Stimulated activated CD4-positive, alpha-beta T cell treated with anti-CD3 and anti-CD28 coated beads, Interleukin-1b, Interleukin-23, amount 100 ng/mL, for 4 hours (primary cell): ENCODE measurements at places on chromosomes 7 and 10.

DNA sequence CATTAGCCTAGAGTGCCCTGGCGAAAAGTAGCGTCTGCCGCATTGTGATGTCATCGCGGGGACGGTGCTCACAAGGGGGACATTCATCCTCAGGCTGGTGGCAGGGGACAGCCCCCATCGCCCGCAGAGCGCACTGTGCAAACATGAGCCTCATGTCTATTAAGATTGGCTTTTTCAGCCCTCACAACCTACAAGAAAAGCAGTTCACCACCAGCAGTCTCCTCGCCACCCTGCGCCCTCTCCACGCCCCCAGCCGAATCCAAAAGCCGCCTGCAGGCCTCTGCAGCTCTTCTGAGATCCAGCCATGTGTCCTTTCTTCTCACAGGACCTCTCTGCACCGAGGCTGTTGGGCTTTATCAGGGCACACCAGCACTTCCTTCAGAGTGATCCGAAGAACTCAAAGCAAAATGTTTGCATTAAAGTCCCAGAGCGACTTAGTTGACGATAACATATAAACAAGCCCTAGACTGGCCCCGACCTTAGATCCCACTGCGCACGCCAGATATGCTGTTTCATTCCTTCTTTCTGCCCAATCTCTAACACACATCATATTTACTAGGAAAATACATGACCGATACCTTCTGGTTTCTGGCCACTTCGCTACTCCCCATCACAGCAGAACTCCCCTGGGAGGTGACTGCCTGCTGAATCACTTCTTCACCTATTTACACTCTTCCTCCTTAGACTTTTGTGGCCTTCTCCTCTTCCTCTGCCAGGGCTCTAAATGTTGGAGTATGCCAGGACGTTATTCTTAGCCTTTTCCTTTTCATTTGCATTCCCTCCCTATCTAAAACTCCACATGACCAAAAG is 206.0 kb upstream of the SH2B2 start:
- DNase-seq = no peak

GRCh38 chr10:62794306-62794705 is 10.2 kb upstream of the ADO start:
- no peak for DNase-seq

- no peak for DNase-seq
Observed at GRCh38 chr10:78375854-78376785, 342.5 kb downstream of the RPS24 start.

GRCh38 chr7:116230191-116231005 is 20.1 kb downstream of the TES start:
- DNase-seq = no peak

DNA sequence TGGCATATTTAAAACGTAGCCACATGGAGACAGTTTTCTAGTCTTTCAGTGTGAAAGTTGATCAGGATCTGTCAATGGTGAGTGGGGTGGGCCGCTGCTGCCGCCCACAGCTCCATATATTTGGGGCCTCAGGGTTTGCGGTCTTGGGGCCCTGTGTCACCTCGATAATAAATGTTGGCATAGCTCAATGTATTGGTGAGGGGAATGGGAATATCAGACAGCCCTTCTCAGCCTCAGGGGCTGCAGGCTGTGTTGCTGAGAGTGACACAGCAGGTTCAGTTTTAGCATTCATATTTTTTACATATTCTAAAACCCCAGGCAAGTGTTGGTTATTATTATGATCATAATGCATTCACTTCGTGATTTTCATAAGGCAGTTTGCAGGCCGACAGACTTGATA is 5.3 kb downstream of the CDH23 start:
- DNase-seq = no peak

DNA sequence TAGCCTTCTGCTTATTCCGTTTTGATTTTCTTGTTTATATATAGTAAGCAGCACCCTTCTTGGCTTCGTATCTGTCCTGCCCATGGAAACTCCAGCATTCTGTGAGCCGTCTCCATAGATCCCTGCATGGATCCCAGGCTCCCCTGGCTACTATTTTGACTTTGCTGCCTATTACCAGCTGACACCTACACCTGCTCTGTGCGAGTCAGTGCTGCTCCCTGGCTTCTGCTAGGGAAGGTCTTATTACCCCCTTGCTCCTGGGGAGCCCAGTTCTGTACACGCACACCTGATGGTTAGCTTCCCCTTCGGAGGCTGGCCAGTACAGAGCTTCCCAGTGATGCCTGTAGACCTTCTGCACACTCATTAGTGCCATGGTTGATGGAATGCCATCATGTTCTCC is 35.4 kb downstream of the NACAD start:
- DNase-seq = no peak

DNA sequence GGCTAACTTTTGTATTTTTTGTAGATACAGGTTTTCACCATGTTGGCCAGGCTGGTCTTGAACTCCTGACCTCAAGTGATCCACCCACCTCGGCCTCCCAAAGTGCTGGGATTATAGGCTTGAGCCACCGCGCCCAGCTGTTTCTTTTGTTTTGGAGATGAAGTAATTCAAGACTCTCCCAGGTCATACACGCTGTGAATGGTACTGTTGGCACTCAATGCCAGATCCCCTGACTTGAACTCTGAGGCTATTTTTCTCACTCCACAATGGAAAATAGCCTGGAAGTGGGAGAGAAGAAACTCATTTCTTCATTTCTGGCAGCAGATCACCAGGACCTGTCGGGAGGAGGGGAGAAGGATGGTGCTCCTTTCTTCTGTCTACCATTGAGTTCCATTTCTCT is 32.4 kb downstream of the BLVRA start:
- no peak for DNase-seq

DNA sequence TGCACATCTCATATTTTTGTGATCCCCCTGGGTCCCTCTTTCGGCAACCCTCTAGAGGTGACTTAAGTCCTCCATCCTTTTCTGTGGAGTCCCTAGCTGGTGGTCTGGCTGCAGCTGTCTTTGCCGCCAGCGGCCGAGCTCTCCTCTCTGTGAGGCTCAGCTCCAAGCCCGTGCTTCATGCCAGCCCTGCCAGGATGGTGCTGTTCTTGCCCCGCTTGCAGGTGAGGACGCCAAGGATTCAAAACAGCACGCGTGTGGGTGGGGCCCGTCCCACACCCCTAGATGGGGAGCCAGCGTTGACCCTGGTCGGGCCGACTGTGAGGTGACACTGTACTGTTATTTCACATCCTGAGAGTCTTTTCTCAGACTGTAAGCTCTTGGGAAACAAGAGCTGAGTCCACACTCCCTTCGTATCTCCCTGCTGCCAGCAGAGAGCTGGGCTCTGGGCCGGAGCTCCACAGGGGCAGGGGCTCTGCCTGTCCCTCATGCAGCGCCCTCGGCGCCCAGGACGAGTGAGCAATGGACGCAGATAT is 36.6 kb upstream of the GJD4 start:
- DNase-seq = no peak

DNA sequence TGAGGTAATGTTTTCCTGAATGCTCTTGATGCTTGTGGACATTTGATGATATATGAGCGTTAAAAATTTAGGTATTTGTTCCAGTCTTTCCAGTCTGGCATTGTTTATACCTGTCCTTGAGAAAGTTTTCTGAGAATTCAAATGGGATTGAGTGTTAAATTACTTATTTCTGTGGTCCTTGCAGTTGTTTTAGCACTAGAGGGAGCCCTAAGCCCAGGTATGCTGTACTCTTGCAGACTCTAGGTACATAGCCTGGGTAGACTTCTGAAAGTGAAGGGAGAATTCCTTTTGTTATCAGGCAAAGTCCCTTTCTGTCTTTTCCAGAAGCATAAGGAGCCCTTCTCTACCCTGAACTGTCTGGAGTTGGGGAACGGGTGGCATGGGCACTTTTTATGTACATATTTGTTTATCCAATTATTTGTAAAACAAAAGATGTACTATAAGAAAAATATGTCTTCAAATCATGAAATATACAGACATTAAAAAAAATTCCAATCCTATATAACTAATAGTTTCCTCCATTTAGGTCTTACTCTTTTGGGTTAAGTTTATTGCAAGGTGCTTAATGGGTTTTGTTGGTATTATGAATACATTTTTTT is 262.1 kb downstream of the ATRNL1 start:
- no peak for DNase-seq

DNA sequence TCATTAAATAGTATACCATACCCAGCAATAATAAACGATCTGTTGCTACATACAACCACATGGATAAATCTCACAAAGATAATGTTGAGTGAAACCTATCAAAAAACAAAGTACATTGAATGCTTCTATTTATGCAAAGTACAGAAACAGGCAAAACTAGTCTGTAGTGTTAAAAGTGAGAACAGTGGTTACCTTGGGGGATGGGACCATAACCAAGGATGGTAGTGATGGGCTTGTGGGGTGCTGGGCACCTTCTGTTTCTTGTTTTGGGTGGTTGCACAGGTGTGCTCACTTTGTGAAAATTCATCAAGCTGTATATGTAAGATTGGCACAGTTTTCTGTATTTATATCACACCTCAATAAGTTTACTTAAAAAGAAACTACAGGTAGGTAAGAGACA is 105.7 kb downstream of the ATE1 start:
- DNase-seq = no peak

GRCh38 chr10:128306535-128306934 is 180.3 kb upstream of the MKI67 start:
- DNase-seq = no peak

DNA sequence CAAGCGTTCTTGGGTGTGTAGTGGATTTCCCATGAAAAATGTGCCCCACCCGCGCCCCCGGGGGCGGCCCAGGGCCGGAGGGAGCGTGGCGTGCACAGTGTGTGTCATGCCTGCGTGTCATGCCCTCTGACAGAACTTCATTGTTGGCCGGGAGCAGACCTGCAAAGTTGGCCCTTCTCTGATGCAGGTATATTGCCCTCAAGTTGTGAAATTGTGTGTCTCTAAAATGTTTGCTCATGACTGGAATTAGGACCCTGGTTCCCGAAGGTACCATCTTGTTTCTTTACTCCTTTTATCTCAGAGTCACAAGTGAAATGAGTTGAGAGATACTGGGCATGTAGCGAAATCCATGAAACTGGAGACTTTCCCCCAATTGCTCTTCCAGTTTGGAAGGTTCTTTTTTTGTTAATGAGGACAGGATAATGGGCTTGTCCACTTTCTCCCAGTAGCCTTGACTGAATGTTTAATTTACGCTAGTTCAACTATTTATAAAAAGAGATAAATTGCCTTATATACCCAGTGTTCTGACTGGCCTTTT is 26.2 kb downstream of the ADK start:
- peak; percentile 41 for DNase-seq

DNA sequence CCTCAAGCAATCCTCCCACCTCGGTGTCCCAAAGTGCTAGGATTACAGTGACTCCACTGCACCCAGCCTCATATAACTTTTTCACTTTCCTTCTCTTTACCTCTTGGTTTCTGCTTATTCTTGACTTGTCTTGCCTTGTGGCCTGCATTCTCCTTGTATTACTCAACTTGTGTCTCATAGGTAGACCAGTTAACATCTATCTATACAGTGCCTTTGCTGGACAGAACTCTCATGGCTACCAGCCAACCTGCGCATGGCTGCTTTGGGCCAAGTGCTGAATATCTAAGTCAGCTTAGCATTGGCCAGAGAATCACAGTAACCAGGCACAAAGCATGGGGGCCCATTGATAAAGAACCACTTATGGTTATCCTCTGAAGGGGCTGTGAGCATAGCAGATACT is 42.6 kb upstream of the ZNRF2 start:
- DNase-seq = no peak

- no peak for DNase-seq
Observed at GRCh38 chr7:1033546-1034145, 10.7 kb upstream of the GPR146 start.

- no peak for DNase-seq
Observed at GRCh38 chr7:25854608-25855497, 297.1 kb upstream of the NFE2L3 start.

DNA sequence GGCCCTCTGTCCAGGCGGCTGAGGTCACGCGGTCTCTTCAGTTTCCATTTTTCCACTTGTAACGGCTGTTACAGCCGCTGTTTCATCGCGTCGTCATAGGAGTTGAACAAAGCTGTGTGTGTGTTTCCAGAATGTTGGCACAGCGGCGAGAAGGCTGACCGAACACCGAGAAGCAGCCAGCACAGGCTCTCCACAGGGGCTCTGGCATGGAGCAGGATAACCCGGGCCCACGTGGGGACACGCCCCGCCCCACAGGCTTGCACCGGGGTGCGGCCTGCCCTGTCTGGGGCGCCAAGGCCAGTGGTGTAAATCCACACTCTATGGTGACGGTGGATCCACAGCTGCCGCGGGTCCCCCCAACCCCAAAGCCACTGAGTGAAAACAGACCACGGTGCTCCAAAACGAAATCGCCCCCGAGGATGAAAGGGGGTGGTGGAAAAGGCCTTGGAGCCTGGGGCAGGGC is 448.2 kb downstream of the DNAJB6 start:
- no peak for DNase-seq

- DNase-seq = no peak
Observed at GRCh38 chr7:25314731-25315267, 86.5 kb upstream of the NPVF start.

- no peak for DNase-seq
Observed at GRCh38 chr7:571718-572415, 52.2 kb upstream of the PDGFA start.

DNA sequence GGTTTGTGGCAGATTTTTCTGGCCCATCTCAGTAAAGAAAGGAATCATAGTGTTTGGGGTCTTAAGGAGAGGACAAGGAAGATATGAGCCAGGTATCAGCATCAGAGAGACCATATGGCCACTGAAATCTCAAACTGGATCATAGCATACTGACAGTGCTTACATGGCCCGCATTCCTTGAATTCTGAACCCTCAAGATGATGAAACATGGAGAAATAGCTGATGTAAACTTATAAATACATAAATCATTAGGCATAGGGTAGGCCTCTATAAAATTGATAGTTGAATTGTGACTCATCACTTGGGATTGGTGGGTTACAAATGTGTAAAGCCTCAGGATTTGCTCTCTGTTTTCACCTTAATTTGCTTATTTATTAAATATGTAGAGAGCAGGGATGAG is 688.5 kb downstream of the CNTNAP2 start:
- DNase-seq = no peak

- DNase-seq = no peak
Observed at GRCh38 chr10:73968098-73968521, 29.8 kb upstream of the VCL start.

DNA sequence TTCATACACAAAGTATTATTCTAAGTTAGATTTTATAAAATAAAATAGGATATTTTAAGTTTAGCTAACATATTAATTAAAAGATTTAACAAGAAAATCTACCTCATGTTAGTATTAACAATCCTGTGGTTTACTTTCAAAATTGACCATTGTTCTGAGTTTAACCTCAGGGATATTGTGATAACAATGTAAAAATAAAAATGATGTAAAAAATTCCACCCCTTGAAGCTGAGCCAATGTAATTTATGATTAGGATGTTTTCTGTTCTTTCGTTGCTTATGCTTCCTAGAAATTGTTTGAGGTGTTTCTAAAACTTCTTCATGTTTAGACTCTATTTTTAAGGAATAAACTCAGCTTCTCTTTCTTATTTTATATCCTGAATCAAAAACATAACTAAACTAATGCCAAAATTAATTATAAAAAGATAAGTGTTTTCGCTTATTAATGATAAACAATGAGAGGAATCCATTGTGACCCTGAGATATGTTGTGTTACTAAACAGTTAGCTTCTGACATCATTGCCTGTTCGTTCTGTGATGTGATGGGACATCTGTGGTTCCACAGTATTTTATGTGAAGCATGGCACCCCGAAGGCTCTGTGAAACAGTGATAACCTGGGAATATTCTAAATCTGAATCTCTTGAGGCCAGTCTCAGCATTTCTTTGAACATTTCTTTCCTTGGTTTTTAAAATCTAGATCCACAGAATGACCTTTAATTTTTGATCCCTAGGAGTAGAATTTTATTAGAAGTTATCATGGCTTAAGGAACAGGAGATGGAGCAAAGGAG is 340.8 kb downstream of the ARL4A start:
- DNase-seq = no peak
